Liver (tissue), 10 donors: ENCODE measurements at places on chromosomes 2 and 18. TPM values are rescaled to one million over a fixed set of nuclear protein-coding genes. Genes with fewer than 3 reads are reported as not detected.

Gene CEBPZOS
- 10.2 TPM for total RNA-seq

Gene WNT10A
- 0.05 TPM for total RNA-seq

Gene LCT
- not detected for total RNA-seq

Gene MPP4
- 0.25 TPM for total RNA-seq

Gene UGT1A6
- 46.5 TPM for total RNA-seq

Gene RASGRP3
- 8.7 TPM for total RNA-seq

Gene SPIRE1
- total RNA-seq = 3.4 TPM

- no peak overlapping the region for H3K4me3 ChIP-seq
- H3K4me1 ChIP-seq = peaks cover 17% of the 10 kb centered on the region
- H3K27me3 ChIP-seq = no peaks in the 10 kb centered on the region
- H3K27ac ChIP-seq = peak overlapping the region; percentile 72
- no peak for DNase-seq
These were observed 168.4 kb upstream of the PKDCC start for GRCh38 chr2:41879235-41879916.

DNA sequence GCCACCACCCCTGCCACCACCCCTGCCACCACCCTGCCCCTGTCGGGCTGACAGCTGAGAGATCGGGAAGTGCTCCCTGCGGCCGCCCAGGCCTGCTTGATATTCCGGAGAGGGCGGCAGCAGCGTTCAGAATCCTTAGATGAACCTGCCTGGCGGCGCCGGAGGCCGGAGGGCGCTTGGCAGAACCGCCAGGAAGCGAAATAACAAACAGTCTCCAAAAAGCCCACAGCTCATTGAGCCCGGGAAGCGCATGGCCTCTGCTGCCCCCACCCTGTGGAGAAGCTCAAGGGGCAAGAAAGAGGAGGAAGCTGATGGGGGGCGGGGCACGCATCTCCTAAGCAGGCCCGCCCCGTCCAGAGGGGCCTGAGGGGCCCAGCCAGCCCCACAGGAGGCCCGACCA lies 92.2 kb upstream of the MBOAT2 start:
- no peaks in the 10 kb centered on the region for H3K36me3 ChIP-seq
- no peaks in the 10 kb centered on the region for H3K27me3 ChIP-seq
- no peak overlapping the region for H3K27ac ChIP-seq
- H3K4me3 ChIP-seq = no peak overlapping the region

- H3K4me1 ChIP-seq = no peaks in the 10 kb centered on the region
- DNase-seq = no peak
- no peaks in the 10 kb centered on the region for H3K36me3 ChIP-seq
- no peak overlapping the region for H3K4me3 ChIP-seq
- no peaks in the 10 kb centered on the region for H3K27me3 ChIP-seq
- no peak overlapping the region for H3K27ac ChIP-seq
These were observed 28.7 kb upstream of the RPRD1A start for GRCh38 chr18:36095936-36096519.

DNA sequence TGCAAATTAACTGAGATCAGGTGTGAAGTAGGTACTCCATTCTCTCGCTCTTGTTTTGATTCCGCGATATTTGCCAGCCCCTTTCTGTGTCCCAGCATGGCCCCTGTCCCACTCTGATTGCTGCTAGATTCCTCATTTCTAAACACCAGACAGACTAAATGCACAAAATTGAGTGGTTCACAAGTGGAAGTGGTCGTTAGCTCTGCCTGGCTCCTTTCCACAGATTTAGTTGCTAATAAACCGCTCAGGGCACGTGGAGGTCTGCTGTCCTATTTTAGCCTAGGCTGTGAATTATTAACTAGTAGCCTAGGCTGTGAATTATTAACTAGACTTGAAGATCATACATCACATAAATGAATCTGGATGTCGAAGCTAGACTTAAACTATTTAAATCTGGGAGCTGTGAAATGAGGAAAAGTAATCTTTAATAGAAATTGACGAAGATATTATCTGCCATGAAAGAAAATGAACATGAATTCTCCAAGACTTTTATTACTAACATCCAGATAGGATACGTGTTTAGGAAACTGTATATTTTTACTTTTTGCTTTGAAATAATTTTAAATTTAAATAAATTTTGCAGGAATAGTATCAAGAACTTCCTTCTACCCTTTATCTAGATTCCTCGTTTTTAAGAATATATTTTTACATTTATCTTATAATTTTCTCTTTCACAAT lies 3.7 kb downstream of the IL1RL2 start:
- H3K27me3 ChIP-seq = no peaks in the 10 kb centered on the region
- no peaks in the 10 kb centered on the region for H3K36me3 ChIP-seq
- H3K27ac ChIP-seq = peak overlapping the region; percentile 97
- peaks cover 30% of the 10 kb centered on the region for H3K4me1 ChIP-seq

DNA sequence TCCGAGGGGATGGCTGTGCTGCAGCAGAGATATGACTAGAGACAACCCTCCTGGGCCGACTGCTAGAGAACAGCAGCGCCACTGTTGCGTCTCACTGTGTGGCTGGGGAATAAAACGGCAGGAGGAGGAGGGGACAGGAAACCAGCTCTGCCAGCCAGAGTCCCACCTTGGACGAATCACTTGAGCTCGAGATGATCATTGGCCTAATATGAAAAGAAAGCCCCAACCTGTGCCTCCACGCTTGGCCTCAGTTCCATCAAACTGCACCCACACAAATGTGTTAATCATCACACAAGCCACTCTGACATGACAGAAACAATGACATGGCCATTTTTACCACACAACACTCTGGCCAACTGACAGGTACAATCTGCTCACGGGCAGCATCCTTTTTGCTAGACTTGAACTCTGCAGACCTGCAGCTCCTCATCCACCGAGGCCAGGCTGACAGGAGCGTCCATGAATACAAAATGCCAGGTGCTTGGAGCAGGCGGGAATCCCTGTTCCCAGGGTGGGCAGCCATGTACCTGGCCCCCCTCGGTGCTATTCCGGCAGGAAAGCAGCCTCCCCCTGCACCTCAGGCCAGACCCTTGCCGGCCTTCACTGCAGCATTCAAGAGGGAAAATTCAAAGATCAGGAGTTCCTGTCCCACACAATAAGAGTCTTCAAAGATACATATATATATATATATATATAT lies 52.3 kb downstream of the PARD6G start:
- no peak overlapping the region for H3K4me3 ChIP-seq
- no peaks in the 10 kb centered on the region for H3K4me1 ChIP-seq
- H3K27me3 ChIP-seq = no peaks in the 10 kb centered on the region
- no peaks in the 10 kb centered on the region for H3K36me3 ChIP-seq

DNA sequence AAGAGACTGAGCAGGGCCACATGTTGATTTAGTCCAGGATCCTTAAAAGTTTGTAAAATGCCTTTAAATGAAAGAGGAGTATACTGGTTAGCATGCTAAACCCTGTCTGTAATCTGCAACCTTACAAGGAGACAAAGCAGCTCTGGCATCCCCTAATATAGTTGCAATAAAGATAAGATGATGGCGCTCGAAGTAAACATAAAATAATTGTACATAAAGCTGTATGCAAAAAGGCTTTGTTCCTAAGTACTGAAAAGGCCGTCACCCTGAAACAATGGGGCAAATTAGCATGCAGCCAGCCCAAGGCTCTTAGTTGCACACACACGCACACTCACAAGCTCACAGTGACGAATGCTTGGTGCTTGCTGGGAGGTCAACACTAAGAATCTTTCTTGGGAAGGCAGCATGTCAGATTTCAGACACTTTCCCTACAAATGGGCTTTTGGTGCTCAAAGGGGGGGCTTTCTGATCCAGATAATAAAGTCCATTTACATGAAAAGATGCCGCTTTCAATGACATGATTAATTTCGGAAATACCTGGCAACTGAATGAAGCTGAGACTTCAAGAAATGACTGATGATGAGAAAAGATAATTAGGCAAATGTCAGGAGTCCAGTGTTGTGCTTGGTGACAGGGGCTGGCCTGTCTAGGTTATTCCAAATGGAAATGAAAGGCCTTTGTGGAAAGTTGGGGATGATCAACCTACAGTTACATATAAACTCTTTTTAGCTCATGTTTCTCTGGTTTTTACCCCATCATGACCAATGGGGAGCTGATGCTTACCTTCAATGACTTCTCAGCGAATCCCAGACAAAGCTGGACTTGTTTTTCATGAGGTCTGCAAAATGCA lies 370.3 kb downstream of the MEIS1 start:
- H3K4me3 ChIP-seq = no peak overlapping the region
- no peaks in the 10 kb centered on the region for H3K4me1 ChIP-seq
- peaks cover 8% of the 10 kb centered on the region for H3K27me3 ChIP-seq
- no peak for DNase-seq
- H3K27ac ChIP-seq = no peak overlapping the region
- no peaks in the 10 kb centered on the region for H3K36me3 ChIP-seq

- H3K4me3 ChIP-seq = no peak overlapping the region
- no peak overlapping the region for H3K27ac ChIP-seq
- DNase-seq = no peak
- no peaks in the 10 kb centered on the region for H3K27me3 ChIP-seq
- no peaks in the 10 kb centered on the region for H3K4me1 ChIP-seq
These were observed 150.8 kb downstream of the CCDC85A start for GRCh38 chr2:56334622-56335021.

DNA sequence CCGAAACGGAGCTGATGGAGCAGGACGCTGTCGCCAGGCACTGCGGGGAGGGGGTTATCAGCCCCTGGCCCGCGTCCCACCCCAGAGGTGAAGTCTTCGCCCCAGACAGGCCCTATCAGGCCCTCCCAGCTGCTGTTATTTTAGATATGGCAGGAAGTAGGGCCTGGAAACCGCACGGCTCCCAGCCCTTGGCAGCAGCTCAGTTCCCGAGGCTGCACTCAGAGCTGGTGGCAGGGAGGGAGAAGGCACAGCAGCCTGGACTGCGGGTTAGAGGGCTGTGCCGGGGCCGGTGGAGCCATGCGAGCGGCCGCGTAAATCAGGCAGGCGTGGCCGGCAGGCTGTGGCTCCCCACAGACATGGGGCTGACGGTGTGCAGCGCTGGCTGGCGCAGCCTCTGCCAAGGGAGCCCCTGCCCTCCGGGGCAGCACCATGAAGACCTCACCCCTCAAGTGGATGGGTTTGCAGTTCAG lies 111.4 kb downstream of the NFATC1 start:
- peak; percentile 57 for DNase-seq
- no peak overlapping the region for H3K4me3 ChIP-seq
- no peaks in the 10 kb centered on the region for H3K36me3 ChIP-seq

DNA sequence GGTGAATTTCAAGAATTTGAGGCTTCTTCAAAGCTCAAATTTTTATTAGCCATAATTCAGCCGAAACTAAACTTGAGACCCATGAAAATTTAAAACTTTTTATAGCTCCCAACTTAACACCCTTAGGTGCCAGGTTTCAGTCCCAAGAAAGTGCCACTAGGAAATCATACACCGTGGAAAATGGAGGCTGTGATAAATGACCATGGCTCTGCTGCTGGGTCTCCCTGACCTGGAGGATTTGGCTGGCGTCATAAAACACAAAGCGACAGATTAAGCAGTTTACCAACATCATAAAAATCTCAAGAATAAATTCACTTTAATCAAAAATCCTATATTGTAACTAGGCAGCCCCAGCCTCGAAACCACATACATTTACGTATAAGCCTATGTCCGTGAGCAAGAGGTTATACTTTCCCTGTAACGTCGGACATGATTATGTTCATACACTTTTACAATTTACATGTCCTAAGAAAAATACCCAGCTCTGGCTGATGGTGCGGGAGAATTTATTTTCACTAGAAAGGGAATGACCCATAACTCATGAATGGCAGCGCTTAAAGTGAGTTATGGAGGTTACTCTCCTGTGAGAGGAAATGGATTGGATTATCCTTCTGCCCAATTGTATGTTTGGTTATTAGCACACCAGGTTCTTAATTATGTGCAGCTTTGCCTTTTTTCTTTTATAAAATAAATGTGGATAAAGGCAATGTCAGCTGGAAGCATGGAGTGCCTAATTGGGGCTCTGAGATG lies 329.4 kb downstream of the AGPS start:
- no peaks in the 10 kb centered on the region for H3K27me3 ChIP-seq
- H3K4me3 ChIP-seq = no peak overlapping the region
- no peaks in the 10 kb centered on the region for H3K36me3 ChIP-seq
- no peaks in the 10 kb centered on the region for H3K4me1 ChIP-seq

- DNase-seq = peak; percentile 41
- H3K36me3 ChIP-seq = no peaks in the 10 kb centered on the region
- H3K27ac ChIP-seq = peak overlapping the region; percentile 85
- peaks cover 29% of the 10 kb centered on the region for H3K4me1 ChIP-seq
These were observed 710 bp downstream of the SEC11C start for GRCh38 chr18:59140302-59140885.

- no peak overlapping the region for H3K27ac ChIP-seq
- no peaks in the 10 kb centered on the region for H3K27me3 ChIP-seq
- no peaks in the 10 kb centered on the region for H3K36me3 ChIP-seq
- DNase-seq = no peak
- H3K4me3 ChIP-seq = no peak overlapping the region
- H3K4me1 ChIP-seq = no peaks in the 10 kb centered on the region
These were observed 63.6 kb downstream of the EXOC6B start for GRCh38 chr2:72762276-72762675.

- no peaks in the 10 kb centered on the region for H3K4me1 ChIP-seq
- H3K36me3 ChIP-seq = no peaks in the 10 kb centered on the region
- H3K27me3 ChIP-seq = no peaks in the 10 kb centered on the region
- no peak overlapping the region for H3K4me3 ChIP-seq
These were observed 83.7 kb downstream of the MCFD2 start for GRCh38 chr2:46831869-46832265.

- no peak overlapping the region for H3K4me3 ChIP-seq
- DNase-seq = no peak
- no peaks in the 10 kb centered on the region for H3K4me1 ChIP-seq
- no peak overlapping the region for H3K27ac ChIP-seq
These were observed 34.9 kb downstream of the G6PC2 start for GRCh38 chr2:168935810-168936581.

- DNase-seq = no peak
- H3K36me3 ChIP-seq = no peaks in the 10 kb centered on the region
- no peaks in the 10 kb centered on the region for H3K27me3 ChIP-seq
These were observed 28.1 kb upstream of the PNPT1 start for GRCh38 chr2:55721596-55722215.

- no peak overlapping the region for H3K4me3 ChIP-seq
- no peaks in the 10 kb centered on the region for H3K27me3 ChIP-seq
- no peaks in the 10 kb centered on the region for H3K36me3 ChIP-seq
- no peak for DNase-seq
- H3K27ac ChIP-seq = no peak overlapping the region
- H3K4me1 ChIP-seq = no peaks in the 10 kb centered on the region
These were observed 213.3 kb upstream of the MMADHC start for GRCh38 chr2:149800624-149801542.
